Stimulated activated CD8-positive, alpha-beta memory T cell treated with anti-CD3 and anti-CD28 coated beads, Interleukin-4, amount 100 ng/mL, for 1 hour (primary cell): ENCODE measurements at places on chromosomes 11 and 22.

- no peak for DNase-seq
These were observed 1009.1 kb downstream of the NTM start for GRCh38 chr11:132379540-132379939.

GRCh38 chr22:27982630-27983180 is 63.6 kb upstream of the PITPNB start:
- DNase-seq: no peak

DNA sequence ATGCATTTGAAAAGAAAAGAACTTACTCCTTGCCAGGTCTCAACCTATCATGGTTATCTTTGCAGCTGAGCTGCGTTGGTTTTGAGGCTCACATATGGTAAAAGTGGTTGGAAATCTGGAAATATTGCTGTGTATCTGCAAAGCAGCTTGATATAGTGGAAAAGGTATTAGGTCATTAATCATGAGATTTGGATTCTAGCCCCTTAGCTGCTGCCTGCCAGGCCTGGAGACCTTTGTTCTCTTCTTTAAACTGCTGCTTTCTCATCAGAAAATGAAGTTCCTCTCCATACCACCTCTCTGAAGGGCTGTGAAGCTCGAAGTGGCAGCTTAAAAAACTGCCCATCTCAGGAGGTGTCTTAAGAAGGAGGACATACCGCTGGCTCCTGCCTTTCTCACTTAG is 5.7 kb downstream of the PPARA start:
- no peak for DNase-seq

- DNase-seq: no peak
These were observed 55.7 kb downstream of the PTPRJ start for GRCh38 chr11:48036011-48036410.

DNA sequence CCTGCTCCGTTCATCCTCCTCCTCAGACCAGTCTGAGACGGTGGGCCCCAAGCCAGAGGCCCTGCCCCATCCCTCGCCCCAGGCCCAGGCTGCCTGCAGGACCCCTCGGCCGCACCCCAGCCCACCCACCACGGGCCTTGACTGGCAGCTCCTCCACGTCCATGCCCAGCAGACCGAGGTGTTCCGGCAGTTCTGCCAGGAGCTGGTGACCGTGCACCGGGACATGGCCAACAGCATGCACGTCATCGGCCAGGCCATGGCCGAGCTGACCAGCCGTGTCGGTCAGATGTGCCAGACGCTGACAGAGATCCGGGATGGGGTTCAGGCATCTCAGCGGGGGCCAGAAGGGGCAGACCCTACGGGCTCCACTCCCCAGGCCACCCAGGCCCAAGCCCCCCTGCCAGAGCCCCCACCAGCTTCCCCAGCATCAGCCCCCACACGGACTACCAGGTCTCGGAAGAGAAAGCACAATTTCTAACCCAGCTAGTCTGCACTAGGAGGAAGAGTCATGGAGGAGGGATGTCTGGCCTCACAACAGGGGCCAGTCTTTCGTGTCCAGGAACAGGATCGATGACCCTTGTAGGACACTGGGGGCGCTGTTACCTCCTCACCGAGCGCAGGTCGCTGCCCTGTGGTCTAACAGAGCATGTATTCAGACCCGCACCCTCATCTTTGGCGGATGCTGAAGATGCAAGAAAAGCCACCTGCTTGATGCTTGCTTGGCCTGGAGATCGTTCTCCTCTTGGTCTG is 66.3 kb downstream of the PRDM11 start:
- no peak for DNase-seq

DNA sequence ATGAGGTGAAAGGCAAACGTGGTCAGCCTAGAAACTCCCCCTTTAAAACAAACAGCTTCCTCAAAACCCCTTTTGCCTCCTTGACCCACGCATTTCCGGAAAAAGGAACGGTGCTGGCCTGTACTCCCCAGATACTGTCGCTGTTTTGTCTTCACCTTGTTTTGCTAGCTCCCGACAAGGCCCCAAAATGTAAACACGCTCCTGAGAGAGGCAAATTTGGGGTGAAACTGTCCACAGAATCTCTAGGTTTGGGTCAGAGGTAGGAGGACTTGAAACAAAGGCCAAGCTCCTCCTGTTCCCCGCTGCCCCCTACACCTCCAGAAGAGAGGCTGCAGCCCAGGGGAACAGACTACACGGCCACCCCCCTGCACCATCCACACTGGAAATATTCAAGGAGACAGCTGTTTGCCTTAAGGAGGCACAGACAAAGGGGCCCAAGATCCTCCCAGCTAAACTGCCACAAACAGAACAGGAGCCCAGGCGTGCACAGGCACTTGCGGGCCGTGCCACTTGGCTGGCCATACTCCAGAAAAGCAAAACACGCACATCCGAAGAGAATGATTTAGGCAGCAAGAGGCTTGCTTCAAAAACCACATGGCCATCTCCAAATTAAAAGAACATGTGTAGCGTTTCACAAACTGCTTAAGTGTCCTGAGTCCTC is 160.5 kb upstream of the GRK3 start:
- DNase-seq: no peak

DNA sequence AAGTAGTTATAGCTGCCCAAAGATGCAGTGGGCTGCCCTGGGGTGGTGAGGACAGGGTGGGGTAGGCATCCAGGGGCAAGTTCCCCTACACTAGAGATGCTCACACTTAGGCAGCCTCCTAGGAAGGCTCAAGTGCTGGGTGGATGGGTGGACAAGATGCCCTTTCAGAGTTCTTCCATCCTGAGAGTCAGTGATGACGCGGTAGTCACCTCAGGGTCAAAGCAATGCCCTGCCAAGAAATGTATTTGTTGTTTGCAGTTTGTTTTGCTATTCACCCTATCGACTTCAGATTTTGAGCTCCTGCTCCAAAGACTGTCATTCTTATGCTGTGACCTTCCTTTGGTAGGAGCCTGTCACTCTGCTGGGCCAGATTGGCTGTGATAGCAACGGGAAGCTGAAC is 18.9 kb downstream of the POLA2 start:
- no peak for DNase-seq

- DNase-seq: no peak
These were observed 196.9 kb downstream of the CSNK2A3 start for GRCh38 chr11:11155962-11156815.

GRCh38 chr11:115170133-115170815 is 333.9 kb downstream of the CADM1 start:
- DNase-seq: no peak

- no peak for DNase-seq
These were observed 148.6 kb downstream of the OPCML start for GRCh38 chr11:133383689-133384088.

GRCh38 chr11:110311783-110312579 is 15.6 kb upstream of the RDX start:
- DNase-seq: no peak

- no peak for DNase-seq
These were observed 84.9 kb downstream of the ATM start for GRCh38 chr11:108307751-108308150.

GRCh38 chr11:72710278-72710677 is 36.1 kb upstream of the PDE2A start:
- no peak for DNase-seq

- DNase-seq: no peak
These were observed 789.9 kb downstream of the BRD1 start for GRCh38 chr22:49037701-49038245.

DNA sequence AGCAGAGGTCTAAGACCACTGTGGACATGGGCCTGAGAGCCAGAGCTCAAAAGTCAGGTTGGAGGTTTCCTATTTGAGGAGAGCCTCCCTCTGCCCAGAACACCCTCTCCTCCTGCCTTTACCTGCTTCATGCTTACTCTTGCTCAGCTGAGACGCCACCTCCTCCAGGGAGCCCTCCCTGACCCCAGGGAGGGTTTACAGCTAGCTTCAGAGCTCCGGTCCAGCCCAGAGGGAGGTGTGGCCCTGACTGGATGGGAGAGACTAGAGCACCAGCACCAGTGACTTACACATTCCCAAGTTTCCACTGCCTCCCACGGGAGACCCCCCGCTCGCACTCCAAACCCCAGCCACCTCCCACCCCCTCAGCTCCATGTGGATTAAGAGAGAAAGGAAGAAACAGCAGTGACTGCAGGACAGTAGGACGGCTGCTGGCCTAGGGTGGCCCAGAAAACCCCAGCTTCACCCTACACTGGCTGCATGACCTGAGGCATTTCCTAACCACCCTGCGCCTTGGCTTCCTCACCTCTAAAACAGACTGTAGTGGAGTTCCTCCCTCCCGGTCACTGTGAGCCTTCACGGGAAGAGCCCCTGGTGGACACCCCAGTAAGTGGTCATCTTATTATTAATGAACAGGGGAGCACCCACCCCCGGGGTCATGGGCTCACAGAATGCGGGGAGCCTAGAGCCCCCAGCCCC is 24.5 kb upstream of the PDGFB start:
- DNase-seq: no peak

DNA sequence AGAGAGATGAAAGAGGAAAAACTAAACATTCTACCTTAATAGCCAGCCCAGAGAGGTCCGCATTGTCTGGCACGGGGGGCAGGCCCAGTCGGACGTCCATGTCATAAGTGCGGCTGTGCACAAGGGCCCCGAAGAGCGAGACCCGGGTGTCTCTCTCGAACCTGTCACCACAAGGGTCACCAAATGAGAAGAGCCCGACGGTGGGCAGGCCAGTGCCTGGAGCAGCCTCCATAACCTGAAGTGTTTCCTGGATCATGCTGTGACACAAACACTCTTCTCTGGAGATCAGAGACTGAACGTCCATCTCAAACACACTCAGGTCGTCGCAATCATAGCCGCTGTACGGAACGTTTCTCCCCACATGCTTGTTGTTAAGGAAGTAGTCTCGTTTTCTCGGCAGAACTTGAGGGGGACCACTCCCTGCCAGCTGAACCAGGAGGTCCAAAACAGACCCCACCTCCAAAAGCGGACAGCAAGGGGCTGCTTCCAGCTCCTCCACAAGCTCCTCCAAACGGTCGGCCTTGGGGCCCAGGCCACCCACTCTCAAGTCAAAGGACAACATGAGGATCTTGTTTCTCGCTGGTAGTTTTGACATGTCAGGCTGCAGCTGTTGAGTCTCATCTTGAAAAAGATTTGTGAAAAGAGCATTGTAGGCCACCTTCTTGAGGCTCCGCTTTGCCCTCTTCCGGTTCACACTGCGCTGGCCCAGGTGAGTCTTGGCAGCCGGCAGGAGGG is 971 bp downstream of the TUBGCP6 start:
- DNase-seq: no peak

DNA sequence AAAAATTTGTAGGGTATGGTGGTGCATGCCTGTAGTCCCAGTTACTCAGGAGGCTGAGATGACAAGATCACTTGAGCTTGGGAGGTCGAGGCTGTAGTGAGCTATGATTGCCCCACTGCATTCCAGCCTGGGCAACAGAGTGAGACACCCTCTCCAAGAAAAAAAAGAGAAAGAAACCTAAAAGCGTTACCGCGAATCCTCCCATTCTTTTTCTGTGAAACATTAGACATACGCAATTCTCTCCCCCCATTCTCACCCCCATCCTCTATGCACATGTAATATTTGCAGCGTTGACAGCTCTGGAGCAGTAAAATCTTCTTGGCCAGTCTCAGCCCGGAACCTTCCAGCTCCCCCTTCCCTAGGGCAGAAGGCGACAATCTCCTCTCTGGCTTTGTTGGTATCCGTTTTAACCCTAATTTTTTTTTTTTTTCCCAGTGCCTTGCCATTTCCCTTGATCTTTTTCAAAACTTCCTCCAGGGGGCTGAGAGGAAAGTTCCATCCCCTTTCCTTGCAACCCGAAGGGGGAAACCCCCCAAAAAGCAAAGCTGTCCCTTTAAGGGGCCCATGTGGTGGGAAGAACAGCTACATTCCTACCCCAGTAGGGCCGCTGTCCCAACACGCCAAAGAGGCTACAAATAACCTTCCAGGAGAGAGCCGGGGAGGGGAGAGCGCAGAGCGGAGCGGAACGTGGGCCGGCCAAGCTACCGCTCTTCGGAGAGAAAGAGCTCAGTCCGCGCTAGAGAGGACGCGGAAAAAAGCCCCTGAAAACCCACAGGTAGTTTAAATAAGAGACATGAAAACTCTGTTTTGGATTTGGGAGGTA is 1.9 kb downstream of the LRP4 start:
- no peak for DNase-seq

DNA sequence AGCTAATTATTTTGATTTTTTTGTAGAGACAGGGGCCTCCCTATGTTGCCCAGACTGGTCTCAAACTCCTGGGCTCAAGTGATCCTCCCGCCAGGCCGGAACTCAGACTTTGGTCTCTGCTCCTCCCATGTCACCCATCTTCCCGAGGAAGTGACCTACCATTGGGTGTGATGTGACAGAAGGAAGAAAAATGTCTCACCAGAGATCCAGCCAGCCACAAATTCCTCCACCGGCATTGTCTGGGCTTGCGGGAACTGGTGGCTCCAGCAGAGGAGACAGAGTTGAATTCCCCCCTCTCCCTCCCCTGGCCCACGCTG is 772 bp downstream of the SLC25A45 start:
- no peak for DNase-seq

- no peak for DNase-seq
These were observed 1.1 kb downstream of the OOSP4B start for GRCh38 chr11:60018058-60018457.

DNA sequence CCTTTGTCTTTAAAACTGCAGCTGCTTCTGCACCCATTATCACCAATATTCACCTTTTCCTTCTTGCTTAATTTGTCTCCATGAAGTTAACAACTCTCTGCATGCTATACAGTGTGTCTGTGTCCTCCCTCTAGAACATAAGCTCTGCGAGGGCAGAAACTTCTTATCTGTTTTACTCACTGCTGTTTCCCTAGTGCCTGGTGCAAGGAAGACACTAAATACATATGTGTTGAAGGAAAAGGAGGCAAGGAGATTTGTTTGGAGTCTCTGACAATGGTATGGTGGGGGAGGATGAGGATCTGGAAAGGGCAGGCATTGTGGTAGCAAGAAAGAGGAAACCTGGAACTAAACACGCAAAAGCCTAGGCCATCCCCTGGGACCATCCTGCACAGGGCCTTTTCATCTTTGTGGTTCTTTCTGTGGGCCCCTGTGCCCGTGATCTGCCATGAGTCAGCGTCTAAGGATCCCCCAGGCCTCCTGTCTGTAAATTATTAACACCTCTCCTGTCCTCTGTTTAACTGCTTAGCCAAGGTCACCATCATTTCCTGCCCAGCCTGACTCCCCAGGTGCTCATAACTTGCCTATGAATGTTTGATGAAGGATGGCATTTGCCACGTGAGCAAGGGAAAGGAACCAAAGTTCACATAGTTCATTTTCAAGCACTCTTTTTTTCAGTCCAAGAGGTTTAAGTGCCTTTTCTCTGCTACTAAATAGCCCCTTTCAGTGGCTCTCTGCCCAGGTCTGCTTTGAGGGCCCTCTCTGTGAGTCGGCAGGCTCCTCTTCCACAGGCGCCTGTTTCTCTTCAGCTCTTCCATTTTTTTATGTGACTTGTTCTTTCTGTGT is 131.1 kb downstream of the RASSF10 start:
- no peak for DNase-seq
